ENCODE measurements at places on chromosomes 4 and X. TPM values are rescaled to one million over a fixed set of nuclear protein-coding genes. Genes with fewer than 3 reads are reported as not detected.

The ATOH1 gene
- not detected for total RNA-seq

DNA sequence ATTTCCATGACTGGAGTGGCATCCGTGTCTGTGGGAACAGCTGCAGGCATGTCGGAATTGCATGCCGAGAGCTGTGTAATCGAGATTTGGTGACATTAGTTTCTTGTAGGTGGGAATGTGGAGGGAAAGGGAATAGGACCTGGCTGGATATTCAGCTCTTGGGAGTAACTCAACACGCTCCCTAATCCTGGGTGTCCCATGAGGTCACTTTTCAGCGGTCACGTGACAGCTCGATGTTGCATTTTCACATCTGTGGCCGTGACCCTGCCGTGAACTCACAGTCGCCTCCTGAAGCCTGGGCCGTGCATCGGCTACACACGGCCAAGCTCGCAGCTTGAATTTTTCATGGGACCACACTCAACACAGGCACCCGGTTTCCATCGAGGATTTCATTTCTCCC is 25.8 kb upstream of the PSAPL1 start:
- no peak for DNase-seq

GRCh38 chrX:23890933-23891332 is 16.8 kb downstream of the APOO start:
- peak; percentile 20 for DNase-seq

GRCh38 chrX:71017396-71017939 is 50.7 kb downstream of the SNX12 start:
- no peak for DNase-seq

- DNase-seq, result no peak
Measured at GRCh38 chrX:29947225-29947624, 268.1 kb upstream of the MAGEB2 start.

The FANCB gene
- 15.2 TPM for total RNA-seq

DNA sequence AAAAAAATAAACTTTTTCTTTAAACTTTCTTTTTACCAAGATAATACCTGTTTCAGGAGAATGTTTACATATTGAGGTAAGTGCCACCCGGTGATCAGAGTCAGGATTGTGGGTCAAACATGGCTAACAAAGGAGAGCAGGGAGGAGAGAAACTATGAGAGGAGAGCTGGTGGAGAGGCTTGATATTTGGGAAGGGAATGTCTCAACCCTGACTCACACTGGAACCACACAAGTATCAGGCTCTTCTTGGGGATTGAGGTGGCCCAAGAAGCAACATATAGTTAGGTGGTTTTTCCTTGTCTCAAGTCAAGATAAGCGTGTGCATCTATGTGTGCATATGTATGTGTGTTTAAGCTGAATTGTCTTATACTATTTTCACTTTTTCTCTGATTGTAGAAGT is 6.7 kb downstream of the TCEAL1 start:
- no peak for DNase-seq

- DNase-seq, result no peak
Measured at GRCh38 chr4:168199260-168199957, 107.1 kb downstream of the ANXA10 start.
